ENCODE measurements at places on chromosomes 1 and 21.

DNA sequence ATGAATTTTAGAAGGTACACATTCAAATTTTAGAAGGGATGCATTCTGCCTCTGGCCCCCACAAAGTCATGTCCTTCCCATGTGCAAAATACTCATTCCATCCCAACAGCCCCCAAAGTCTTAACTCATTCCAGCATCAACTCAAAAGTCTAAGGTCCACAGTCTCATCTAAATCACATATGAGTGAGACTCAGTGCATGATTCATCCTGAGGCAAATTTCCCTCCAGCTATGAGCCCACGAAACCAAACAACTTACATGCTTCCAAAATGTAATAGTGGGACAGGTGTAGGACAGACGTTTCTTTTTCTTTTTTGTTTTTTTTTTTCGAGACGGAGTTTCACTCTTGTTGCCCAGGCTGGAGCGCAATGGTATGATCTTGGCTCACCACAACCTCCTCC lies 12.5 kb upstream of the WNT2B start:
- no peak for DNase-seq

GRCh38 chr1:204420039-204421004 lies 8.7 kb upstream of the PPP1R15B start:
- no peak for DNase-seq

GRCh38 chr1:71944006-71944405 lies 338.3 kb downstream of the NEGR1 start:
- no peak for DNase-seq

DNA sequence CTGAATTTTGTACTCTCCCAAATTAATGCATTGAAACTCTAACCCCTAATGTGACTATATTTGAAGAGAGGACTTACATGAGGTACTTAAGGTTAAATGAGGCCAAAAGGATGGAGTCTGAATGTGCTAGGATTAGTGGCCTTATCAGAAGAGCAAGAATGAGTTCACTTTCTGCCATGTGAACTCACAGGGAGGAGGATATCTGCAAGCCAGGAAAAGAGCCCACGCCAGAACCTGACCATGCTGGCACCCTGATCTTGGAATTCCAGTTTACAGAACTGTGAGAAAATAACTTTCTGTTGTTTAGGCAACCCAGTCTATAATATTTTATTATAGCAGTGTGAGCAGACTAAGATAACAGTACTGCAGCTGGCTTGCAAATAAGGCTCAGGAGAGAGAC lies 12.2 kb upstream of the FASLG start:
- no peak for DNase-seq

- no peak for DNase-seq
These were observed 115.1 kb downstream of the HIVEP3 start for GRCh38 chr1:41803656-41804055.

DNA sequence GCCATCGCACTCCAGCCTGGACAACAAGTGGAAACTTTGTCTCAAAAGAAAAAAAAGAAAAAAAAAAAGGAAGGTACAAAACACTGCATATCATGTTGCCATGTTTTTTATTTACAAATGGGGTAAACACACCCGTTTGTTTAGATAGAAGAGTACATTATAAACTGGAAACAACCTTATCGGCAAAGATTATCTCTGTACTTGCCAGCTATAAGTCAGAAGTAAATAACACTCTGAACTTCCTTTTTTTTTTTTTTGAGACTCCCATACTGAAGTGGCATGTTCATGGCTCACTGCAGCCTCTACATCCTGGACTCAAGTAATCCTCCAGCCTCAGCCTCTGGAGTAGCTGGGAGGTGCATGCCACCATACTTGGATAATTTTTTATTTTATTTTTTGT lies 21.9 kb downstream of the USP48 start:
- DNase-seq, result no peak

DNA sequence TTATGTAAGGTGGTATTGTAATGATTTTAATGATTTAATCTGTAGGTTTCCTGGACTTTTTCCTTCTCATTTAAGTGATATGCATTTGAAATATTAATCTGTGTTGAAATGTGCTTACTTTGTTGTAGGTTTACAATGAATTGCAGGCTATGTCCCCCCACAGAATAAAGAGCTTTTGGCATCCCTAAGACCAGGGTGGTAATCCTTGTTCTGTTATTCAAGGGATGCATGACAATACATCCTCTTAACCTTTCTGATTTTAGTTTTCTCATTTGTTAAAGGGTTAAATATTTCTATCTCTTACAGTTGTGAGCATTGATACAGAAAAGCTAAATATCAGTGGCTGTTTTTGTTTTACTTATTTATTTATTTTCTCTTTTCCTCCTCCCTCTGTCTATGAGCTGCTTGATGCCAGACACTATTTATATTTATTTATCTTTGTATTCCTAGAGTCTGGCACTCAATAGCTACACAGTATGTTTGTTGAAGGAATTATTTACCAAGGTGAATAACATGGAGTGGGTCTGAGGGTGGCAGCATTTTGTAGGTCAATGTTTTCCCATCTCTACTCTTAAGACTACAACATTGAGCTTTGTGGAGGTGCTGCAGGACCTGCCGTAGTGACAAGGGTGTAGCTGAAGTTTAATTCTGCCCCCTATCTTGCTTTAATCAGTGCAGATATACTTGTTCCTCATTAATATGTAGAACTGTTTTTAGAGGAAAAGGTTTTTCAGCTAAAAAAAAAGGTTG lies 19.9 kb upstream of the ADGRL2 start:
- no peak for DNase-seq

DNA sequence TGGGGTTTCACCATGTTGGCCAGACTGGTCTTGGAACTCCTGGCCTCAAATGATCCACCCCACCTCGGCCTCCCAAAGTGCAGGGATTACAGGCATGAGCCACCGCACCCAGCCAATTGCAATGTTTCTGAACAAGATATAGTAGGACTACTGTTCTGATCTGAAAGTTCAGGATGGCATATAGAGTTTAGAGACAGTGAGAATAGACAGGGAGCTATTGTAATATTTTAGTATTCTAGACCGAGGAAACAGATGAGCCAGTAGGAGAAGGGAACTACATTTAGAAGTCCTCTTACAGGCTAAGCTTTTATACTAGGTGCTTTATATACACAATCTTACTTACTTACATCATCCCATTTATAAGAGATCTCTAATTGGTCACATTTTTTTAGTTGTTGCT lies 33.1 kb downstream of the SOAT1 start:
- no peak for DNase-seq

GRCh38 chr1:168121401-168122011 lies 15.2 kb downstream of the GPR161 start:
- DNase-seq, result peak; percentile 88

GRCh38 chr1:21586222-21586621 lies 77.0 kb downstream of the ALPL start:
- DNase-seq, result peak; percentile 62

- DNase-seq, result peak; percentile 29
These were observed 55.6 kb downstream of the NKAIN1 start for GRCh38 chr1:31183927-31184554.

- DNase-seq, result no peak
These were observed 31.9 kb downstream of the NGF start for GRCh38 chr1:115306146-115306545.

- DNase-seq, result peak; percentile 78
These were observed 81.3 kb upstream of the KAZN start for GRCh38 chr1:14516974-14517840.

DNA sequence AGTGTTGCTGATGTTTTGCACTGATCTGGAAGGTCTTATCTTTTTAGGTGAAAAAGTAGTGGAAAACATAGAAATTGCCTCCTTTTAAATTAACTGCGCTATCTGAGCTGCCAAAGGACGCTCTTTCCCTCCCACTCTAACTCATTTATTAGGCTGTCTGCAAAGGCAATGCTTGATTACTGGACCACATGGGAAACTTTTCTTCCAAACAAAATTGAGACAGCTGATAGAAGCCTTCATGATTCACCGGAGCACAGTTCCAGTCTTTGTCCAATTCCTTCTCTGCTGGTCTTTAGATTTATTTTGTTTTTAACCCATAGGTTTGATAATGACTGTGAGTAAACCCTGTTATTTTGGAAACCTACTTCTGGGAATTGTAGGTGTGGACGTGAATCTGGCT lies 93.0 kb upstream of the RAVER2 start:
- DNase-seq, result no peak

- DNase-seq, result no peak
These were observed 11.5 kb downstream of the PHLDA3 start for GRCh38 chr1:201457508-201457960.

GRCh38 chr1:36359911-36360550 lies 25.7 kb downstream of the STK40 start:
- no peak for DNase-seq

- DNase-seq, result no peak
These were observed 251.5 kb downstream of the SIPA1L2 start for GRCh38 chr1:232378266-232379062.

DNA sequence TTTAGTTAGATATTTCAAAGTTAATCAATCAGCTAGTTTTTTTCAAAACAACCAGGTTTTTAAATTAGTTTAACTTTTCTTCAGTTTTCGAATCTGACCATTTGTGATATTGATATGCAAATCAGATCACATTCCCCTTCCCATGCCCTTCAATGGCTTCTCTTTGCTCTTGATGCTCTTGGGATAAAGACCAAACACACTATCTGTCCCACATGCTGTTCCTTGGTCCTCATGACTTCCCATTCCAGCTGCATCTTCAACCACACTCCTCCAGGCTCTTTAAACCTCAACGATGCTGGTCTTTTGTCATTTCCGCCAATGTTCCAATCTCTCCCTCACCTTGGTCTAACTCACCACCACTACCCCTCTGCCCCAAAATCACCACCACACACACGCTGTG lies 285.8 kb downstream of the LMX1A start:
- no peak for DNase-seq

DNA sequence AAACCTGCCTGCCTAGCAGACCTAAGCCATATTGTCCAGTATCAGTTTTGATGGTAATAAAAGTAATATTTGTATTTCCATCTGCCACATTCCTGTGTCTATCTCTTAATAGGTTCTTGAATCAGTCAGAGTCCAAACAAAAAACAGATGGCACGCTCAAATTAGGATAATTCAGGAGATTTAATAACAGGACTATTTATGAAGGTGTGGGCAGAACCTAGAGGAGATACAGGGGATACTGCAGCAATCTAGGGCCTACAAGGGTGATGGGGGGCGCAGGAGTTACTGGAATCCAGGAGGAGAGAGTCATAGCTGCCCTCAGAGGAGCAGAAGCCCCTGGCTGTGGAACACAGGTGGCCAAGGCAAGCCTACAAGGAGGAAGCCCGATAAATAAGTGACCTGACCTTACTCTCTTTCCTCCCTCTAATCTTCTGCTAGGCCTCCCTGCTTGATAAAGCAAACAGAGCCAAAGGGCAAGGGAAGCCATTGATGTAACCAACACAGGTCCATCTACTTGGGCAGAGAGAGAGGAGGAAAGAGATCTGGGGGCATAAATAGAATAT lies 11.9 kb upstream of the HYI start:
- no peak for DNase-seq

GRCh38 chr21:25487046-25487594 lies 120.2 kb downstream of the MRPL39 start:
- peak; percentile 56 for DNase-seq

GRCh38 chr1:42288311-42288985 lies 46.6 kb downstream of the FOXJ3 start:
- DNase-seq, result no peak

DNA sequence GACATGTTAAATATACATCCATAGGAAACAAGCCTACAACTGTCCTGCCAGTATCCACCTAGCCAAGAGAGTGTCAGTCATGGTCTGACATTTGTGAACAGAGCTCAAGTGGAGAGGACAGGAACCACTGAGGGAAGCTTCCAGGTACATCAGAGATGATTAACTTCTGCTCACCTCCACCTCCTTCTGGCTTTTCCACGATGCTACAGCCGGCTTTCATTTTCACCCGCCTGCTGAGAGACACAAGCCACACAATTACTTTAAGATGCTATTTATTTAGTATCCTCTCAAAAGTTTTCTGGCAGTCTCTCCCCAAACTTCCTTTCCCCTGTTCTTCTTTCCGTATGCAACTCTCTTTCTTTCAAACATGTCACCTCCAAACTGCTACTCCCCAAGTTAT lies 2.1 kb downstream of the ETV3 start:
- no peak for DNase-seq

DNA sequence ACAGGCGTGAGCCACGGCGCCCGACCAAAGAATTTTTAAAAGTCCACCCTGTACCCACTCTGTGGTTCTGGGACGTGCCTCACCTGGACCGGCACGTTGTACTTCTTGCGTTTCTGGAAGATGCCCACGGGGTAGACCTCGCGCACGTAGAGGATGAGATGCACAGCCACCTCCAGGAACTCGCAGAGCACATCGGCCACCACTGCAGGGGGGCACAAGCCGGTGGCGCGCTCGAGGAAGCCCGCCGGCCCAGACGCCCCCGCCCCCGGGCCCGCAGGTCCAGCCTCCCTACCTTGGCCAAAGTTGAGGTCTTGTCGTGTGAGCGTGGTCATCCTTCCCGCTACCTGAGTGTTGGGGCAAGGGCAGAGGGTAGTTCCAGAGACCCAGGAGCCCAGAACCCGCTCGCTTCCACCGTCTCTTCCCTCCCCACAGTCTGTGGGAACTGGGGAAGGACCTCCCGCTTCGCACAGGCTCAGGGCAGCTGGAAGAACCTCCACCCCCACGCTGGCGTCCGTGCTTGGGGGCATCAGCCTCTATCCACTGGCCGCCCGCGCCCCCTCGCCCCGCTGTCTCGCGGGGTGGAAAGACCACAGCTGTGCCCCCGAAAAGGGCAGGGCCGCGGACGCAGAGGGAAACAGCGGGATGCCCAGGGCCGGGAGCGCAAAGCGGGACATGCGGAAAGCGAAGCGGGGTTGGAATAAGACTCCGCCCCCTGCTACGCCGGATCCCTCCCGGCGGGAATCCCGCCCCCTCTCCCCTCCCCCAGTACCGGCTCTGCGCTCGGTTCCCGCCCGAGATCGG lies 478 bp downstream of the MAD2L2 start:
- DNase-seq, result no peak

- DNase-seq, result peak; percentile 1
These were observed 886 bp downstream of the ZMYM4 start for GRCh38 chr1:35269201-35269988.

DNA sequence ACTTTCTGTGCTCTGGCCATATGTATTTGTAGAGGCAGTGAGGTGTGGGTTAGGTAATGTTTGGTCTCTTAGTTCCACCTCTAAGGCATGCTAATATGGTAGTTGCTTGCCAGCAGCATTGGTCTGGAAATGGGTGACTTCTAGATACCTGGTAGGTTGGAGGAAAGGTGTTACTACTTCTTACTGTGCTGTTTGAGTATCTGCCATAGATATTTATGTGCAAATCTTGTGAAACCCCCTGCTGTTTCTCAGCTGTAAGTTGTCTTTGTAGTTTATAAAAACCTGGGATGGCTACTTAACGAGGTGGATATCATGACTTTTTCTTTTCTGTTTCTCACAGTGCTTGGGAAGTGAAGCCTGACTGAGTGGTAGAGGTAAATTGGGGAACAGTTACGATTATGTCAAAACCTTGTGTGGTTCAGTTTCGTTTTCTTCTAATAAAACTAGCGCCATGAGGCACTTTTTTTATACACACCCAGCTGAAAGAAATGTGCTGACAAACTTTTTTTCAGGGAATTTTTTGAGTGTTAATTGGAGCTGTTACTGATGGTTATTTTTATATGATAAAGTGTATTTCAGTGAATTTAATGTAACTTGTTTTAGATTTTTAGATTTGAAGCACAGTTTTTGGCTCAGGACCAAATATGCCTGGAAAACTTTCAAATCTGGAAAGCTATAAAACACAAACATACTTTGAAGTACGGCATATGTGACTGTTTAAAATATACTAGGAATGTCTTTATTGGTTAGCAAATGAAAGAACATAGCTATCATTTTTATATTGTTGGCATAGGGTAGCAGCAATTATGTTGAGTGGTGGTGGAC lies 42.1 kb downstream of the CAMSAP2 start:
- peak; percentile 60 for DNase-seq

- DNase-seq, result peak; percentile 74
These were observed 25.0 kb downstream of the GORAB start for GRCh38 chr1:170556917-170557316.

GRCh38 chr21:29072873-29073221 lies 601 bp downstream of the CCT8 start:
- peak; percentile 39 for DNase-seq

Data from fibroblast of skin of back (primary cell).